ENCODE measurements at places on chromosomes 1 and 21.

DNA sequence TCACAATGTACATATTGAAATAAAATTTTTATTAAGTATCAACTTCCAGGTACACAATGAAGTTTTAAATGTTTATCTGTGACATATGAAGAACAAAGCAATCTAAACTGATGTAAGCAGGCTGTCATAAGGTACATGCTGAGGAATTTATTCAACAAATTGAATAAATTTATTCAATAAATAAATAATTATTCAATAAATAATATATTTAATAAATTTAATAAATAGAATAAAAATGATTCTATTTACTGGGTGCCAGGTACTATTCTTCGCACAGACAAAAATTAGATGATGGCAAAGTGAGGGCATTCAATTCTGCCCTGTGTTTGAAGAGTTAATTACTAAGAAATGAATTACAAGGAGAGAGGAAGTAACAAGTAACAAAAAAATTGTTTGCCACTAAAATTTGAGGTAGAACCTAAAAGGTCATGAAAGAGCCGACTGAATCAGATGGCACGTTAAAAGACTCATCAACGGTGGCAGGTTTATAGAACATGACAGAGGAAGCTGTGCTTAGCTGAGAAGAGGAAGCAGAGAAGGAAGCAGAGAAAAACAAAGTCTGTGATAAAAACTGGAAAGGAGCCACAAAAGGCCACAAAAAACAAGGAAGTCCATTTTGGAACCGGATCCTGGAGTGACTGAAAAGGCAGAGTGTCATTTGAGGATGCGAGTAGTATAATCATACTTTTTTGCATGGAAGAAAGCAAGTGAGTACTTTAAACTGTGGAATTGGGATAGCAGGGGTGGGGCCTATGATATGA is 2.2 kb upstream of the USP24 start:
- no peak for DNase-seq

- DNase-seq: no peak
Measured at GRCh38 chr1:31771891-31772668, 7.9 kb upstream of the ADGRB2 start.

DNA sequence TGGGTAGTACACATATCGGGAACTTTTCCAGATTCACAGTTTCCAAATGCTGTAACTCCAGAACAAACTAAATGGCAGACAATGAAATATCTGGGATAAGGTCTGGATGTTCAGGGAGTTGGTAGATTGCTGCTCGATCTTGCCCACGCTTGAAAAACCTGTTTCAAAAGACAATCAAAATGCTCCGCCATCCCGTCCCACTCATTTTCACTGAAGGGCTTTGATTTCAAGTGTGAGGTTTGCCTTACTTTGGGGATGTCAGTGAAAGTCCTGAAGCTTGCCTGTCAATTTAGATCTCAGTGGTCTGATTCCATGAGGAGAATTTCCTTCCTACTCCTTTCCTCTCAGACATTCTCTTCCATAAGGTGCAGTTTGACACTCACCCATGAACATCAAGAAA is 236.3 kb upstream of the KCNK2 start:
- DNase-seq: no peak

DNA sequence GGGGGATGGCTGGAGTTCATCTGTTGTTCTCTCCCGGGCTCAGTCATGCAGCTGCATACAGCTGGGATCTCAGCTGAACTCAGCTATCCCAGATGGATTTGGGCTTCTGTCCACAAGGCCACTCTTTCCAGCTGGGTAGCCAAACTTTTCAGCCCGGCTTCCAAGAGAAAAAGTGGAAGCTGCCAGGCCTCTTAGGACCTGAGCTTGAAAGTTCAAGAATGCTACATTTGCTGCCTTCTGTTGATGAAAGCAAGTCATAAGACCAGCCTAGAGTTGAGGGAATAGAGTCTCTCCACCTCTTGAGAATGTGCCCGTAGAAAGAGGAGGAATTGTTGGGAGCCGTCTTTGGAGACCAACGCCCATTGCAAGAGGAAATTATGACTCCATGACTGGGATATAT is 95.3 kb downstream of the C1orf21 start:
- no peak for DNase-seq

GRCh38 chr1:103783944-103784377 is 34.3 kb downstream of the AMY1C start:
- no peak for DNase-seq

DNA sequence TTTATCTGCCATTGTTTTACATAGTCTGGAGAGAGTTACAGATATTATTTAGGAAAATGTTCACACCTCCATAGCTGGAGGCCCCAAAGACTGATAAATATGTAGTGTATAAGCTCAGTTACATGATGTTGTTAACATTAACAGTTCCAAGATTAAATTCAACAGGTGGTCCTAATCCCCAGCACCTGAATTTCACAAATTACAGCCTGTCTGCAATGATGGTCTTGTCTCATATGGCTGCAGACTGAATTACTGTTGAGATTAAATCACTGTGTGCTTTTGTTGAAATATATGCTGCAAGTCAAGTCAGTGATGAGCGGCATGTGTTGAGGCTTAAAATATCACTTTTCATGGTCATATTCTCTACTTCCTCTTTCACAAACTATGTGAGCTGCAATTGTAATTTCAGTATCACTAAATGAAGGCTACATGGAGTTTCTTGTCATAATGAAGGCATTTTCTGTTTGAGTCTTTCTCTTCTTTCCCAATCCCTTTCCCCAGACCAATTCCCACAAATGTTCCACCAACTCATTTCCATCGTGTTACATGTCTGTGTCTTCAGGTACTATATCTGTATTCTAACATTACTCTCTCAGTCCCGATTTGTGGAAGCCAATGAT is 4.2 kb downstream of the ST6GALNAC5 start:
- DNase-seq: no peak

GRCh38 chr1:198929961-198930599 is 291.2 kb downstream of the PTPRC start:
- no peak for DNase-seq

- peak; percentile 53 for DNase-seq
Measured at GRCh38 chr1:23743287-23744152, at the start of gene ELOA. ELOA (plus strand) TSS chr1:23743471; CDS start chr1:23743504, 33 bp downstream.

DNA sequence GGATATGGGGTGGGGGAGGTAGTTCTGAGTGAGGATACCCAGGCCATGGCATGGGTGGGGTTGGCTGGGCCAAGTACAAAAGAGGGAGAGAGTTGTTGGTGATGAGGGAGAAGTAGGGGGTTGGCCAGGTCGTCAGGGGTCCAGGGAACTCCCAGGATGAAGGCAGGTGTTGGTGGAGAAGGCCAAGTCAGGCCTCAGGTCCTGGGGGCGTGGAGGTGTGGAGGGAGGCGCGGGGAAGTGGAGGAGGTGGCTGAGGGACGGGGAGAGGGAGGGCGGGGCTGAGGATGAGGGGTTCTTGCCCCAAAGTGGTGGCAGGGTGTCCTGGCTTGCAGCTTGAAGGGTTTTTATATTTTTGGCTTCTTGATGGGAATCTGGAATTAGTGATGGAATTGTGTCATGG is 61.1 kb downstream of the FOXO6 start:
- no peak for DNase-seq

GRCh38 chr1:93252598-93252997 is 72.1 kb downstream of the CCDC18 start:
- no peak for DNase-seq

GRCh38 chr1:59046730-59047157 is 250.2 kb upstream of the FGGY start:
- DNase-seq: no peak

- no peak for DNase-seq
Measured at GRCh38 chr1:215166886-215167285, 84.3 kb downstream of the KCNK2 start.

DNA sequence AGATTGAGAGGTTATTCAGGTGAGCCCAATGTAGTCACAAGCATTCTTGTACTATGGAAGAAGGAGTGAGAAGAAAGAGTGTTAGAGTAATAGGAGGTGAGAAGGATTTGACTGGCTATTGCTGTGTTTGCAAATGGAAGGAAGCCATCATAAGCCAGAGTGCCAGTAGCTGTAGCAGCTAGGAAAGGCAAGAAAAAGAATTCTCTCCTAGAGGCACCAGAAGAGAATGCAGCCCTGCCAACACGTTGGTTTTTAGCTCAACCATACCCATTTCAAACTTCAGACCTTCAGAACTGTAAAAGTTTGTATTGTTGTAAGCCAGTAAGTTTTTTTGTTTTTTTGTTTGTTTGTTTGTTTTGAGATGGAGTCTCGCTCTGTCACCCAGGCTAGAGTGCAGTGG is 8.9 kb upstream of the IL12RB2 start:
- no peak for DNase-seq

DNA sequence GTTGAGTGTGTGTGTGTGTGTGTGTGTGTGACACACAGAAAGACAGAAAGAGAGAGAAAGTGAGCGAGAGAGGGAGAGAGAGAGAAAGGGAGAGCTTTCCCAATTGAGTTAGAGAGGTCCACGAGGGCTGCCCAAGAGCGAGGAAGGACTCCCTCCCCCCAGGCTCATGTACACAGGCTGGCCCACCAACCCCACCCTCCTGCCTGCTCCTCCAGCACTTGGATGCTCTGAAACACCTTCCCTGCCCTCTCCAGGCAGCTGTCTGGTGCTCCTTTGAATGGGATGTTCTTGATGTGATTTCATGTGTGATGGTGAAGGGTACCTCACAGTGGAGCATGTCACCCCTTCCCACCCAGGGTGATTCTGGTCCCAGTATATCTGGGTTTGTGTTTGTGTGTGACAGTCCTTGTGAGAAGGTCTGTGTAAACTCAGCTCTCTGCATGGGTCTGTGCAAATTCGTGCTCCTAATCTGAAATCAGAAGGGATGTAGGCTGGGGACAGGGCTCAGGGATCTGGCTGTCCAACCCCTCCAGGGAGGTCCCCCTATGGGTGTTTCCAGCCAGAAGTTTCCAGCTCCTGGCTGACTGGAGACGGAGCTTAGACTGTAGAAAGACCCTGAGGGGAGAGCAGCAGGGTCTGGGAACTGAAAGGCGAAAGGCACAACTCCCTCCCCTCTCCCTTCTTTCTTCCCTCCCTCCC is 6.8 kb upstream of the PEAR1 start:
- DNase-seq: no peak

- no peak for DNase-seq
Measured at GRCh38 chr1:29569971-29570634, 333.8 kb downstream of the PTPRU start.

DNA sequence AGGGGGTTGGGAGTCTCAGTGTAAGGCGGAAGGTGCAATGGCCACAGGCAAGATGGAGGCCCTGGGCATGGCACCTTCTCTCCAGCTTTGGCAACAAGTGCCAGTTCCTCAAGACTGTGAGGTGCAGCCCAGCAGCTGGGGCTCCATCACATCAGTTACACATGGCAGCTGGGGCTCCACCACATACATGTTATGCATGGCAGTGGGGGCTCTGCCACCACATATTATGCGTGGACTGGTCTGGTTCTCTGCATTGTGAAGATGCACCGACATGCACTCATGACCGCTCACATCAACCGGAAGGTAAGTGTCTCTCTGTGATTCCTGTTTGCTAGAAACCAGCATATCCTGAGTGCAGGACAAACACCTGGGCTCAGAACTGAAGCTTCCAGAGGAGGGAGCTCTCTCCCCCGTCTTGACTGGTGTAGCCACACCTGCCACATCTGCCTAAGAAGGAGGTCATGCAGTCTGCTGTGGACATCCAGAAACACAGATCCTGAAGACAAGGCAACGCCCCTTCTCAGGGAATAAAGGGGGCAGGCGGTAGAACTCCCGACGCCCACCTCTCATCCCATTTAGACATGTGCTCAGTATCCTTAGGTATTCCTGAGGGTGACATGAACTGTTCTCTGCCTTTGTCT is 104.1 kb upstream of the TMPRSS2 start:
- DNase-seq: no peak

- DNase-seq: no peak
Measured at GRCh38 chr1:157994704-157995582, 1.5 kb downstream of the KIRREL1 start.

GRCh38 chr1:168127503-168127902 is 9.2 kb downstream of the GPR161 start:
- DNase-seq: no peak

DNA sequence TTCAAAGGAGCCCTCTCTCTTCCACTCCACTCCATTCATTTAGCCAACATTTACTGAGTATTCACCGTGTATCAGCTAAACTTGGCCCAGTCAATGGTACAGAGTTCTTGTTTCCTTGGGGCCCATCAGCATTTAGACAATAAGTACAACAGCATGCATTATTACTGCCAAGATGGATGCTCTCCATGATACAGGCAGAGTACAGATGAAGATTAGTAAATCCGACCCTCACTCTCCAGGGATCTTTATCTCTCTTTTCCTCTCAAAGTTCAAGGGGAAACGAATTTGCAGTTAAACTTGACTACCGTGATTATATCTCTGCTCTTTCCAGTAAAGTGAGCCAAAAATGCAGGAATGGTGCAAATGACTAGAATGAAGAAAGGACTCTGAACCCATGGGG is 184.6 kb upstream of the DUSP10 start:
- no peak for DNase-seq

GRCh38 chr1:12142141-12142823 is 24.5 kb upstream of the TNFRSF1B start:
- no peak for DNase-seq

GRCh38 chr1:231636157-231636556 is 9.6 kb downstream of the DISC1 start:
- DNase-seq: no peak

- no peak for DNase-seq
Measured at GRCh38 chr1:61942856-61943255, 200.6 kb downstream of the PATJ start.

GRCh38 chr1:66283622-66284041 is 250.3 kb upstream of the SGIP1 start:
- DNase-seq: no peak

GRCh38 chr1:9714257-9714718 is 62.8 kb downstream of the PIK3CD start:
- no peak for DNase-seq

DNA sequence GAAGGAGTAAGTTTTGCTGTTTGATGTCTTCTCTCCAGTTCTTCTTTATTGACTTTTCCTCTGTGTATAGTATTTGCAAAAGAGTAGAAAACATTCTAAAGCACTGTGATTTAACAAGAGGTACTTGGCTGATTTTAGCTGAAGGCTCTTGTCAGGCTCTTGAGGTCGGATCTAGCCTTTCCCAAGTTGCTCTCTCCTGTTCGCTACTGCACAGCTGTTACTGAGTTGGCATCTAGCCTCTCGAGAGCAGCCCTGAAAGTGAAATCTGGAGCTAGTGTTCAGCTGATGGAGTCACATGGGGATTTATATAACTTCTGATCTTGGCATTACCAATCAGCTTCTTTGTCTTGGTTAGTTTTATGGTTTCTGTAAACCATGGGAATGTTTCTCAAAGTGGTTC is 193.1 kb downstream of the RYR2 start:
- DNase-seq: no peak

DNA sequence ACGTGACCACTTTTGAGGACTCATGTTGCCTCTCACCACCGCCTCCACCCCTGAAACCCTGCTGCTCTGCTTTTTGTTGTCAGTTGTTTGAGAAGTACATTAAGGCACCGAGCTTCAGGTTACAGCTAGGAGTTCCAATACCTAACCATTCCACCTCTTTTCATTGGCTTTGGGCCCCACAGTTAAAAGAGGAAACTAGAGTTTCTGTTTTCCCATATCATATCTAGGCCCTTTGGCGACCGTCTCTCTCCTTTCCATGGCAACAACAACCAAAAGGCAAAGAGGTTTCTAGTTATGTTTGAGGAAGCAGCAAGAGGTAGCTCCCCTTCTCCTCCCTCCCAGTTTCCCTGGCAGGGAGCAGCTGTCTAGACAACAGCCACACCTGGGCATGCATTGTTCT is 5.9 kb downstream of the ANKRD35 start:
- no peak for DNase-seq
